Stimulated activated CD8-positive, alpha-beta memory T cell treated with anti-CD3 and anti-CD28 coated beads, Interleukin-7, amount 100 ng/mL, for 48 hours (primary cell): ENCODE measurements at places on chromosomes 2 and 18.

DNA sequence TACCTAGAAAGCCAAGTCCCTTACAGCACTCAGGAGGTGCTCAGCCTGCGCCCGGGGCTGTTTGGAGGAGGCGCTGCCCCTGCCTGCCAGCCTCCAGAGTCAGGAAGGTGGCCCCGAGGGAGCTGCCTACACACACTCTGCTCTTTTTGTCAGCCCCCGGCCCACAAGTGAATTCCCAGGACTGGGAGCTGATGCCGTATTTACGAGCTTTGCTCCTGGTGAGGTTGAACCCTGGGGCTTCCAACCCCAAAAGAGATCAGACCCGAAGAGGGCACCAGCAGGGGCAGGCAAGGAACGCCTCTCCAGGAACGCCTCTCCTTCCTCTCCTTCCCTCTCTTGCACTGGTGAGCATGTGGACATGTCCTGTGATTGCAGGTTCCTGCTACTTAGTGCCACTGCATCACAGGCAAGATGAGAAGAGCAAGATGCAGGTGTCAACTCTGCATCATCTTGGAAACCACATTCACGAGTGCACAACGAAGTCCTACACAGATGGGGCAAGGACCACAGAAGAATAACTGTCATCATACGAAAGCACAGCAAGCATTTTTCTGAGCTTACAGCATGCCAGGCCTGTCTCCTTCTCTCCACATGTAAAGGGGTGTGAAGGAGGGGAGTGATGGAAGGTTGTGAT lies 126.7 kb downstream of the NDUFA10 start:
- DNase-seq: no peak

GRCh38 chr2:36667931-36668330 lies 28.6 kb upstream of the VIT start:
- no peak for DNase-seq

DNA sequence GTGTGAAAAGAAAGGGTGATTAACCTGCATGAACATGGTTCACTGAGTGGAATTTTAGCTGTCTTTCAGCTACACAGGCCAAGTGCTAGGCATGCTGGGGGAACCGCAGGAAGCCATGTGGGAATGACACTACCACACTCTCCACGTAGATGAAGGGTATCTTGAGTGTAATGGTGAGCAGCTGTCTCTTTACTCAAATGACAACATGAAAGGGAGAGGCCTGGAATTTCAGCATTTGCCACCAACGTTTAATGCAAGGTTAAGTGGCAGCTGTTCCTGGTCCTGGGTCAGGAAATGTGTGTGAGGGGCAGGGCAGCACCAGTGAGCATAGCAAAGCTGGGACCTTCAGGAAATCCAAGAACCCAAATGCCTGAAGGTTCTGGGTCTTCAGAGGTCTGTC lies 588.4 kb downstream of the SLC4A3 start:
- no peak for DNase-seq

GRCh38 chr2:37992601-37993000 lies 67.5 kb downstream of the RMDN2 start:
- DNase-seq: no peak

DNA sequence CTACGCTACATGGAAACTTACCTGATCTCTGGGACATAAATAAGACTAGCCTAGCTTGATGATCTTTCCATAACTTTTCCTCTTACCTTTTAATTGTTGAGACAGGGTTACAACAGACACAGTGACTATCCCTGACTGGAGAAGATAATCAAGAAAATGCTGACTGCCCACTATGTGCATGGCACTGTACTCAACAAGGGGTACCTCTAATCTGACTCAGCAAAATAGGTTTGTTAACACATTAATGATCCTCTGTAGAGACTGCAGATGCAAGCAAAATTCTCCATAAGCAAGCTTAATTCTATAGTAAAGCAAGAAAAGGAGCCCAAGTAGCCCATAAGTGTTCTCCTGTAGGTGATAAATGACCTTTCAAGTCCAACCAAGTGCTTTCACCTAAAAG lies 25.5 kb downstream of the ACVR1C start:
- DNase-seq: no peak

DNA sequence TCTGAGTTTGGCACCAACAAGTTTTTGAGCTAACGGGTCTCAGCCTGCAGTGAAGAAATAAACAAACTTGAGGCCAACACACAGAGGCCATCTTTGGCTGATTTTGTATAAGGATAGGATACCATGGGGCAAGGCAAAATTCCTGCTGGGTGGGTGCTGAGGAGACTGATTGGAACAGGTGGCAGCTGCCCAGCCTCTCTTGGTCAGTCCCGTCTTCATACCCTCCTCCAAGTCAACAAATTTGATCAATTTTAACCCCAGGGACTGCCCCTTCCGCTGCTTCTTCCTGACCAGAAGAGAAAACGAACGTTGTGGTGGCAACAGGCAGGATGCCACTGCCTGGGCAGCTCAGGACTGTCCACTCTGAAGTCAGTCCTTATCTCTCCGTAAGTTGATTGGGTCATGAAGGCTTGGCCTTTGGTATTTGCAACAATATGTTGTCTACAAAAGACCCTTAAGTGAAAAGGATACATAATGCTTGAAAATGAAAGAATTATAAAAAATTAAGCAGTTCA lies 139.3 kb downstream of the SPP2 start:
- DNase-seq: no peak

DNA sequence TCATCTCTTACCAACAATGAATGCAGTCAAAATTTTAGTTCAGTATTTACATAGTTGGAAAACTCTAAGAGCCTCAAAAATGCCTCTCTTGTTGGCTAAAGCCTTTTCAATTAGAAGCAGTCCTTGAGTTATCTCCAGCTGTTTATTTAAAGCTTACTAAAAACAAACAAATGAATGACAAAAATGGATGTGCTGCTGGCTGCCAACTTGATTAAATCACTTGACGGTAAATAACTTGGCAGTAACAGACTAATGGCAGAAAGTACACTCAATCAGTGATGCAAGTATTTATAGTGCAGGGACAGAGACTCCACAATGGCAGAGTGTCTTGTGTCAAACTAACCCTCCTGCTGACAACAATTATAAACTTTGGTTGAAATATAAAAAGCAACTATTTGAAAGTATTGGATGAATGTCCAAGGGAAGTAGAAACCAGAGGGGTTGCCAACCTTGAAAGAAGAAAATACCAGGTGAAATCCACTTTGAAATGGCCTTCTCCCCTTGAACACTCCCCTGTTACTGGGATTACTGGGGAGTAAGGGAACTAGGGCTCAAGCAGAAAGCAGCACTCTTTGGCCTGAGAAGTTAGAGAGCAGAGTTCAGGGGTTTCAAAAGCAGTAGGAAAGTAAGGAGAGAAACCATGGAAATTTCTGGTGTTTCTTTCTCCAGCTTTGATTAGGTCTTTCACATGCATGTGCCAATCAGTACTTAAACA lies 245.2 kb upstream of the SPHKAP start:
- DNase-seq: no peak

GRCh38 chr2:3222636-3223035 lies 155.0 kb downstream of the EIPR1 start:
- peak; percentile 35 for DNase-seq

GRCh38 chr18:8373486-8373885 lies 235.8 kb upstream of the RAB12 start:
- no peak for DNase-seq

DNA sequence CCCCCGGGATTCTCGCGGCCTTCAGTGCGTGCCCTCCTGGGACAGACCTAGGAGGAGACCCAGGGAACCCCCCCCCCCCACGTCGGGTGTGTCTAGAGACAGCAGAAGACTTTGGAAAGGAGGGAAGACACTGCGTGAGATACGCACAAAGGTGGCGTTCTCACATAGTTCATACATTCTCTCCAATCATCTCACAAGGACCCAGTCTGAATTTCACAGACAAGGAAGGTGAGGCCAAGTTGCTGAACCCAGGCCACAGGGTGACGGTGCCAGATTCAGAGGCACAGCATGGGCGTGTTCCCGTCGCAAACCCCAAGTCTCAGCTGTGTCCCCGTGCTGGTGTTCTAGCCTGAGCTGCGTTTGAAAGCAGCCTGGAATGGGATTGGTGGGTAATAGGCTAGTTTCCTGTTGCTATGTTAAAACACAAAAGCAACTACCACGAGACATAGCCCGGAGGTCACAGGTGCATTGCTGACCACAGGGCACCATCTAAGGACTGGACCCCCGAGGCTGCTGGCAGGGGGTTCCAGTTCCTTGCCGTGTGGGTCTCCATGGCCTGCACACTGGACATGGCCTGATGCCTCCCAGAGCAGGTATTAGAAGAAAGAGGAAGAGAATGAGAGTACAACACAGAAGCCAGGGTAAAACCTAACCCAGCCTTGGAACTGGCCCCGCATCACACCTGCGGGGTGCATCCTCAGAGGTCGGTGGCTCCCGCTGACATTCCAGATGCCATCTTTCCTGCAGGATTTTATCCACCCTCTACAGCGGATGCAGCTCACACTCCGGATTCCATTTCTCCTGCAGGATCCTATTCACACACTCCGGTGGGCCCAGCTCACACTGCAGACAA lies 1.1 kb upstream of the PXDN start:
- DNase-seq: no peak

DNA sequence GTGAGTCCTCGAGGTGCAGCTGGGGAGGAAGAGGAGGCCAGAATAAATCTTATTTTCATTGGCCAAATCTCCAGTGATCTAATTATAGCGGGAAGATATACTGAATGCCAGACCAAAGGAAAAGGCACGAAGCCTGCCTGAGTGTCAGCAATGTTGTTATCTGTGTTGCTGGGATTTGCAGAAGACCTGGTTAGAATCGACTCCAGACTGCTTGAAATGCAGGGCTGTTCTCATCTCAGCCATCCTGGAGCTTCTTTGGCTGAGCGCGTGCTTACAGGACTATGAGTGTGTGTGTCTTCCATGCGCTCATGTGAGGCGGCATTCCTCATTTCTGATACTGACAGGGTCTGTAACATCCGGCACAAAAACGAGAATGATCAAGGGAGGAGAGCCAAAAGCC lies 81.2 kb downstream of the TSN start:
- no peak for DNase-seq

GRCh38 chr2:237434866-237435311 lies 20.9 kb upstream of the COL6A3 start:
- peak; percentile 72 for DNase-seq

DNA sequence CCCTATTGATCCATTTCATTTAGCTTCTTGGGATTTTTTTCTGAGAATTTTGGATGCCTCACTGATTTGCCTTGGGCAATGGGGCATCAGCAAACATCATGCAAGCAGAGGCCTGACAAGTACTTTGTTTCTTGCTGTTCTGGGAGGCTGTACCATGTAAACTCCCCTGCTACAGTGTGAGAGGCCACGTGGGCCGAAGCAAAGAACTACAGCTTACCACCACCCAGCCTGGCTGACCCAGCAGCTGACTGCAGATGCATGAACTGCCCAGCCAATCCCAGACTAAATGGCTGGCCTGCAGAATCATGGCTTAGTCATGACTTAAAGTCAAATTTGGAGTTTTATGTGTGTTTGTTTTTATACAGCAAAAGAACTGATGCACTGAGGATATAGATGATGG lies 579.9 kb downstream of the CNTNAP5 start:
- no peak for DNase-seq

DNA sequence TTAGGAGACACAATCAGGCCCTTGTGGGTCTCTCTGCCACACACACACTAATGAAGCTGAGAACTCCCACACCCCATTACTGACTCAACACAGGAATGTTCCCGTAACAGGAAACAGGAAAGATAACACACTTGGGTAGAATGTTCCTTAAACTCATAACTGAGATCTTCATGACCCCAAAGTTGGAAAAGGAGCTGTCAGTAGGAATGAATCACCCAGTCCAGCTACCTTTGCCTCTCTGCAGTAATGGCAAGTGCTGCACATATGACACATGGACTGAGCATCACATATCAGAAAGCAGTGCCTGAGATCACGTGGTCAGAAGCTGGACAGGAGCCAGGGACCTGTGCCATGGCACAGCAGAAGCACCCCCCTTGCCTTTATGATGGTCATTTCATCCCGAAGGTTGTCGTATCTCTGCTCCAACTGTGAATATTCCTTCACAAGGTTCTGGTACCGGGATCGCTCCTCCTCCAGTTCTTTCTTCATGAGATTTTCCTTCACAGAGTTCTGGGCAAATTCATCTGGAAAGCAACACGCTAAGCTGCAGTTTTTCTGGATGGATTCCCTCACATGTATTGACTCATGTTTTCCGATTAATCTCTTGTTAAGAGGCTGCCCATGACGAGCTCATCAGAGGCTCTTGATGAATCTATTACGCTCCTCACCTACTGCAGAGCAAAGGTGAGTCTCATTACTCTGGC lies 65.4 kb upstream of the ACAA2 start:
- DNase-seq: no peak

- no peak for DNase-seq
These were observed 54.8 kb downstream of the HPCAL1 start for GRCh38 chr2:10357193-10358169.

DNA sequence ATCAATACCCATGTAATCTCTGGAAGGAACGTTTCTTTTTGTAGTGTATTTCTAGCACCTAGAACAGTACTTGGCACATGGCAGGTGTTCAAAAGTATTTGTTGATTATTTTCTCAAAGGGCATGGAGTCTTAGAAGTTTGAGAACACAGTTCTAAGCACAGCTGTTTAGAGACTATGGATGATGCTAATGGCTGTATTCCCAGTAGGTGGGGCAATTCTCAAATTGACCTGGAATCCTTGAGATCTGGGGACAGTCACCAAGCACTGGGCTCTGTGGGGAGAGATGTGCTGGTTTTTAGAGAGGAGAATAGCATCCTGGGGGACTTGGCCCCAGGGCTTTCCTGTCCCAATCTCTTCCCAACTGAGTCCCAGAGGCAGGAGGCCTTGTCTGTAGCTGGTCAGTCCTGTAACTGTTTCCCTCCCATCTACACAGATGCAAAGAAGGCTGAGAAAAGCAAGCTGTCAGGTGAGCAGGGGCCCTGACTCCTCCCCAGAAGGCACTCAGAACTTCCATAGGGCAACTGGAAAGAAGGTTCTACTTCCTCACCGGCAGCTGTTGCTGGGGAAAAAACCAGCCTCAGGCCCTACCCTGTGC lies 17.5 kb upstream of the IL36G start:
- DNase-seq: no peak

DNA sequence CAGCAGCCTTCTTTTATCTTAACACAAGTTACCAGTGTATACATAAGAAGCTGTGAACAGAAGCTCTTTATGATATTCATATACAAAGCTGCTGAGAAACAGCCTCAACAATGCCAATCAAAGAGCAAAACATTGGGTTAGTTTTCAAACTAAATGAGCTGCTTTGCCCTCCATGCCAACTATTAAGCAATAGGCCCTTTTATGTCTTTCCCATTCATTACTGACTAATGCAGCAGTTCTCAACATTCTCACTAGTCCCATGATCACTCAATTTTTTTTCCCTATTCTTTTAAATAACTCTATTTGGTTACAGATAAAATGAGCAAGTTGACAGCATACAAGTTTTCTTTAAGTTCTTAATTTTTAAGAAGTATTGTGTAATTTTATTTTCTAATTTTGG lies 57.9 kb upstream of the FRZB start:
- DNase-seq: no peak

DNA sequence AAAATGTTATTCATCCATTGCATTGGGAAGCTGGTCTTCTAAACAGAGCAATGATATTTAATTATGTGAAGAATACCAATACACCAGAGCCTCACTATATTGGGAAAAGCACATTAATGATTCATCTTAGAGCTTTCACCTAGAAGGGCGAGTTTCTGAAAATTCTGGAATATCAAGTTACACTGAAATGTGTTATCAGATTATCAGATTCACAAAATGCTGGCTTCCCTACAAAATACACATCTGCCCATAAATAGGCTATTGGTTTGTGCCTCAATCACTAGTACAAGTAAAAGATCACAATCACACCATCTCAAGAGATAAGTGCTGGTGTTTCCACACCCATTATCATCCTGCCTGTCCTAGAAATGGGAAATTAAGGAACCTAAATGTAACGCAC lies 200.7 kb downstream of the TMEM163 start:
- DNase-seq: no peak
